ENCODE measurements at places on chromosomes 6 and 20.

- no peak for DNase-seq
Observed at GRCh38 chr6:10655508-10656055, 38.8 kb downstream of the C6orf52 start.

- DNase-seq, result peak; percentile 85
Observed at GRCh38 chr20:33647603-33648395, 14.3 kb upstream of the C20orf144 start.

DNA sequence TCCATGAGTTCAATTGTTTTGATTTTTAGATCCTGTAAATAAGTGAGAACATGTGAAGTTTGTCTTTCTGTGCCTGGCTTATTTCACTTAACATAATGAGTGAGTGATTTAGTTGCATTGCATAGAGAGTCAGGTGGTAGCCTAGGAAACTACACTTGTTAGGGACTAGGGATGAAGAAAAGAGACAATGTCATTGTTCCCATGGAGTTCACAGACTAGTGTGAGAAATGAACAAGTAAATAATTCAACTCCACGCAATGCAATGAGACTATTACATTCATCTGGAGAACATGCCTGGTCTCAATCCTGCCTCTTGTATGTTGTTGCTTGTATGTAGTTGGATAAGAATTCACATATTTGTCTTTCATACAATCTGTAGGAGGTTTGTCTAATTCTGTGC lies 76.3 kb upstream of the B3GAT2 start:
- DNase-seq, result no peak

- peak; percentile 70 for DNase-seq
Observed at GRCh38 chr6:27374824-27375612, 13.5 kb upstream of the ZNF391 start.

DNA sequence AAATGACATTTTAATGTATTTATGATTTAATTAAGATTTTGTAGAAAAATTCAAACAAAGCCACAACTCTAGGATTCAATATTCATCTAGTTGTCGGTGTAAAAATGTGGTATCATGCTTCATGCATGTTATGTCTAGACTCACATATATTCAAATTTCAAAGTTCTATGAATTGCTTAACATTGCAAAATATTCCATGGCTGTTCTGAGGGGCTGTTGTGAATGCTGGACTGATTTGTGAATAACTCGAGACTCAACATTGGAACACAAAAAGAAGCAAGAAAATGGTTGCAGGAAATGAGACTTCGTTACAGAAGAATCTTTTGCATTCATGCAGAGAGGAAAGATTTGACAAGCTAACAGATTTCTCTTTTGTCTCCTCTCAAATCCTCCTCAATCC lies 705.9 kb downstream of the DHX35 start:
- DNase-seq, result no peak

DNA sequence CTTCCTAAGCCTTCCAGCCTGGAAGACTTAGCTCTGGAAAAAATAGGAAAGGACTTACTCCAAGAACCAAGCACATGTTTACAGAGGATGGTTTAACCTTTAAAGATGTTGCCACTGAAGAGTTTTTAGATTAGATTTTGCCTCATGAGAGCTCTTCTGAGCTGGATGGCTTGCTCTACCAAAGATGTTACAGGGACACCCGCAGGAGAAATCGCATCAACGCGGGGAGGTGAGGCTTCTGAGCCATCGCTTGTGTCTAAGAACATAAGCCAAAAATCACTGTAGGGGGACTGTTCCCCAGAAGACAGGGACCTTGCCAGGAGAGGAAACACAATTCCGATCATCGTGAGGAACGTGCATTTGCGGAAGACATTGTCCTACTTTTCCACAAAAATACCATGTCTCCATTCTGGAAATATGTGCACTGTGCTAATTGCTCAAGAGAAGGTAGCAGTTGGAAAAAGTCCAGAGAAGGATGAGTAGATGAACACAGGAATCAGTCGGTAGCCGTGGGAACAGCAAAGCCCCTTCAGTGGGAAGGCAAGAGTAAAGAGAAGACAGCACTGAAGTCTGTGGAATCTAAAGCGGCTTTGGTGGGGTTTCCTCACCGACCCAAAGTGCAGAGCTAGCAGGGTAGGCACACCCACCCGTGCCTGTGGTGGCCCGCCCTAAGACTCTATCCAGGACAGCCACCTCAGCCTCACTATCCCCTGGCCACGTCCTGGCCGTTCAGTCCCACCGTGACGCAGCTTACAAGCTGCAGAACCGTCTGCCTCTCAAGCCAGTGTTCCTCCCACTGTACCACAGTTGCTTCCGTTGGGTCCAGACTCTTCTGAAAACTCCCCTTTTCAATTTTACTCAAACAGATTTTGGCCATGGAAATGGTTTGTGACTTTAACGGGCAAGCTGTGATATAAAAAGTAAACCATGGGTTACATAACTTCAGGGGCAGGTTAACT lies 334.8 kb downstream of the NRN1 start:
- peak; percentile 16 for DNase-seq

DNA sequence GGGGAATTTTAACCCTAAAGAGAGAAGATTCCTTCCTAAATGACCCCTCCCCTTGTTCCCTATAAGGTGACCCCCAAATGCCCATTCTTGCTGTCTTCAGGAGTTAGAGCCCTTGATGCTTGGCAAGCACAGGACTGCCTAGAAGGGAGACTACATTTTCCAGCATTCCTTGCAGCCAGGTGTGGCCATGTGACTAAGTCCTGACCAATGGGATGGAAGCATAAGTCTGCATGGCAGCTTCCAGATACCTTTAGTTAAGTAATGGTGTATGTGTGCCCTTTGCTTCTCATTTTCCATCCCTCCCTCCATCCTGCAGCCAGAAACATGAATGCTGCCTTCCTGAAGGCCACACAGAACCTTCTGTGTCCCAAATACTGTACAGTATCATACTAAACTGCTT lies 5.5 kb downstream of the BFSP1 start:
- peak; percentile 51 for DNase-seq

DNA sequence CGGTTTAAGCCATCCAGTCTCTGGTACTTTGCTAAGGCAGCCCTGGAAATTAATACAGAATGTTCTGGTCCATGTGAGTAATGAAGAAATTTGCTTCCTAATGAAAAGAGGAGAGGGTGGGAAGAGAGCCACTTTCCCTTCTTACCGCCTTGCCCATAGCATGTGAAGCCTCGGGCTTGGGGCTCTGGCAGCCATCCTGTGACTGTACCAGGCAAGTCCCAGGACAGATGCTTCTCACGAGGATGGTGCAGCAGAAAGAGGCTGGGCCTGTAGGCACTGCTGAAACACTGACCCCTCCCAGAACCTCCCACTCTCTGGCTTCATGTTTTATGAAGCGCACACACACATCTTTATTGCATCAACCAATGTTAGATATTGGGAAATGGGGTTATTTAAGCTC lies 74.8 kb downstream of the IYD start:
- DNase-seq, result no peak

- peak; percentile 89 for DNase-seq
Observed at GRCh38 chr20:47133809-47134456, 222.6 kb downstream of the ZMYND8 start.

- DNase-seq, result no peak
Observed at GRCh38 chr6:166286839-166287271, 21.3 kb downstream of the PRR18 start.

DNA sequence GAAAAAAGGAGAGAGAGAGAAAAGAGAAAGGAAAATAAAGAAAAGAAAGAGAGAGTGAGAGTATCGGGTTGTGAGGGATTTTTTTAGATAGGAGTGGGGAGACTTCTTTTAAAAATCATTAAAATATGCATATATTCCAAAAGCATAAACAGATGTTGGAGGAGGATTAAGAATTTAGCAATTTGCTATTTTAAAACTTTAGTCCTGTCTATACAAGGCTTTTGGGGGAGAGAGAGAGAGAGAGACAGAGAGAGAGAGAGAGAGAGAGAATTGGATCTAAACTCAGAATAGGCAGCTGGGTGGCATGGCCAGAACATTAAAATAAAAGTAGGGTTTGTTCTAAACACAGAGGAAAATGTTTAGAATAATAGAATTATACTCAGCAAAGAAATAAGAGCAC lies 72.1 kb downstream of the SOD2 start:
- no peak for DNase-seq
